ENCODE measurements at places on chromosomes 13 and 19. TPM values are rescaled to one million over a fixed set of nuclear protein-coding genes. Genes with fewer than 3 reads are reported as not detected.

GRCh38 chr19:58479736-58480480, 3.8 kb downstream of the ZNF446 start:
- no peak for DNase-seq

DNA sequence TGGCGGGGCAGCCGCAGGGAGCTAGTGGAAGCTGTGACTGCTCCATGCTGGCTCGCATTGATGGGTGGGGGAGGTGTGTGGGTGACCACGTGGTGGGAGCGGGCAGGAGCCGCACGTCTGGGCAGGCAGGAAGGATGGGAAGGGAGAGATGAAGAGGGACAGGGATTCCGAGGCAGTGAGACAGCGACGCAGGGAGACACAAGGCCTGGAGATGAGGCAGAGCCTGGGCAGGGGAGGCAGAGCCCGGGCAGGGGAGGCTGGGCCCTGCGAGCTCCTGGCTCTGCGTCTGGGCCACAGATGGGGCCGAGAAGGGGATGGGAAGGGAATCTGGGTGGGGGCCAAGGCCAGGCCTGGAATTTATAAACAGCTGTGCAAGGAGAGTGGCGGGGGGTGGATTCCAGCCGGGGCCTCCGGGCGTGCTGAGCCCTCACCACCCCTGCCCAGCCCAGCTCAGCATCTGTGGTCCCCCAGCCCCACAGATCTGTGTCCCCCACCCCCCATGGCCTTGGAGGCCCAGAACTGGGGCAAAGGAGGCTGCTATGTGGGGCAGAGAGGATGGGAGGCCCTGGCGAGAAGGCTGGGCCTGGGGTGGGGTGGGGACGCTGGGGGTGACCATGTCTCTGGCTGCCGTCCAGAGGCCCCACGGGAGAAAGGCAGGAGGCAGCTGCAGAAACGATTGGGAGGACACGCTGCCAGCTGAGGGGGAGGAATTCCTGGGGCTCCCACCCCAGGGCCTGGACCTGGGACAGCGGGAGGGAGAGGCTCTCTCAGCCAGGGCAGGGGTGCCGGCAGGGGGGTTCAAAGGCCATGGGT, 6.0 kb downstream of the EHD2 start:
- DNase-seq, result peak; percentile 99

Gene DIAPH3
- total RNA-seq, result 20.9 TPM

Gene KLHL1
- not detected for total RNA-seq

DNA sequence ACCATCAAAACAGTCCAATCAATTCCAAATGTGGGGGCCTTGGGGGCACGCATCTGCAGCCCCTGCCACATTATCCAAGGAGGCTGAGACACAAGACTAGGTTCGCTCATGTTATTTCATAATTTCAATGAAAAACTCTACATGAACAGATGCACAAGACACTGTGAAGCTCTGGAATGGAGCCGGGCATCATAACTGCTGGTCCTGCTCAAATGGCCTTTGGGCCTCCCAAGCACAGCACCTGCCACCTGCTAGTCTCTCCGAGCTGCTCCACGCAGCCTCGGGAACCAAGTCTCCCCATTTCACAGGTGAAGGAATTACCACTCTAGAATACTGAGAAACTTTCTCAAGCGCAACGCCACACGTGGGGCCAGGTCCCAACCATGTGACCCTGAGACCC, 16.9 kb downstream of the CARS2 start:
- DNase-seq, result no peak

Gene SLAIN1
- total RNA-seq, result not detected

Gene SPACA4
- total RNA-seq, result not detected

DNA sequence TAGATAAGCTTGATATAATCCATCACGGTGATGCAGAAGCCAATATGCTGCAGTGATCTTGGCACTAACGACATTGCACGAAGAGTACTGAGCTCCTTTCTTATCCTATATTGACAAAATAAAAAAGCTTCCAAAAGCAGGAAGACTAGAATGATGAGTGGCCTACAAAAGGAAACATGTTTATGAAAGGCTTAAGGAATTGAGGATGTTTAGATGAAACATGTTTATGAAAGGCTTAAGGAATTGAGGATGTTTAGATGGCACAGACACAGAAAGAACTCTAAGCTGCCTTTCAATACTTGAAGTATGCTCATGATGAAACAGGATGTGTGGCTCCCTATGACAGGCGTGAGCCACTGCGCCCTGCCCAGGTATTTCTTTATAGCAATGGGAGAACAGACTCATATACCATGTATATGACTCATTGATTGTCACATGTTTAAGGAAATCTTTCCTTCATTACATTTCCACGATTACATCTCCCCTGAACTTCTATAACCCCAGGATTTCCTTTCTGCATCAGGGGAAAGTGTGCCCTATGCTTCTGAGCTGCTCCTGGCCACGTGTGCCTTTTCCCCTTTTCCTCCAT, 690.8 kb upstream of the ARGLU1 start:
- DNase-seq, result peak; percentile 96

GRCh38 chr13:78910147-78910546, 251.2 kb upstream of the OBI1 start:
- DNase-seq, result no peak

Gene SIRT6
- total RNA-seq, result 10.4 TPM

- DNase-seq, result no peak
Observed at GRCh38 chr19:12623361-12624031, 12.8 kb downstream of the ZNF791 start.

GRCh38 chr19:35206379-35206778, 22.2 kb downstream of the FAM187B start:
- DNase-seq, result no peak

Gene FGF14
- under 0.01 TPM for total RNA-seq

Gene ATCAY
- total RNA-seq, result 0.43 TPM

Gene SEMA6B
- total RNA-seq, result under 0.01 TPM

DNA sequence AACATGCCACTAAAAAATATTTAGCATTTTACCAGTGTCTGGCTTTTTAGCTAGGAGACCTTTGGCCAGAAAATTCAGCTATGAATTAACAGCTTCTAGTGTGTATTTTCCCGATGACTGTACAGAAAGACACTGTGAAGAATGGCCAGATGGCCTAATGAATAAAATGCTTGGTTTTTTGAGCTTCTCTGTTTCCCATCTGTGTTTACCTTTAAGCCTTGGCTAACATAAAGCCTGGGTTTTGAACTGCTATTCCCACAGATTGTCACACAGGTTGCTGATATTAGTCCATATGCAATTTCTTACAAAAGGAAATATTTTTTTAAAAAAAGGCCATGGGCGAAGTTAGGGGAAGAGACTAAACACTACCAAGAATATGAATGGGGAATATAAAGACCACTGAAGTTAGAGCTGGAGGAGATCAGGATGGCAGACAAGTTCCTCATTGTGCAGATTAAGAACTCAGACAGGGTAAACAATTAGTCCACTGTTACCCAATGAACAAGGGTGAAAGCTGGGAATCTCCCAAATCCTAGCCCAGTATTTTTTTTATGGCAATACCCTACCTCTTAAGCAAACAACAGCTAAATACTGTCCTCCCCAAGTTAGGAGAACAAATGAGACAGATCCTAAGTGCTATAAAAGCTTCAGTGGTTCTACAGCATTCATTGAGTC, 95.1 kb downstream of the DCT start:
- no peak for DNase-seq

Gene TNFRSF19
- total RNA-seq, result 95.7 TPM

DNA sequence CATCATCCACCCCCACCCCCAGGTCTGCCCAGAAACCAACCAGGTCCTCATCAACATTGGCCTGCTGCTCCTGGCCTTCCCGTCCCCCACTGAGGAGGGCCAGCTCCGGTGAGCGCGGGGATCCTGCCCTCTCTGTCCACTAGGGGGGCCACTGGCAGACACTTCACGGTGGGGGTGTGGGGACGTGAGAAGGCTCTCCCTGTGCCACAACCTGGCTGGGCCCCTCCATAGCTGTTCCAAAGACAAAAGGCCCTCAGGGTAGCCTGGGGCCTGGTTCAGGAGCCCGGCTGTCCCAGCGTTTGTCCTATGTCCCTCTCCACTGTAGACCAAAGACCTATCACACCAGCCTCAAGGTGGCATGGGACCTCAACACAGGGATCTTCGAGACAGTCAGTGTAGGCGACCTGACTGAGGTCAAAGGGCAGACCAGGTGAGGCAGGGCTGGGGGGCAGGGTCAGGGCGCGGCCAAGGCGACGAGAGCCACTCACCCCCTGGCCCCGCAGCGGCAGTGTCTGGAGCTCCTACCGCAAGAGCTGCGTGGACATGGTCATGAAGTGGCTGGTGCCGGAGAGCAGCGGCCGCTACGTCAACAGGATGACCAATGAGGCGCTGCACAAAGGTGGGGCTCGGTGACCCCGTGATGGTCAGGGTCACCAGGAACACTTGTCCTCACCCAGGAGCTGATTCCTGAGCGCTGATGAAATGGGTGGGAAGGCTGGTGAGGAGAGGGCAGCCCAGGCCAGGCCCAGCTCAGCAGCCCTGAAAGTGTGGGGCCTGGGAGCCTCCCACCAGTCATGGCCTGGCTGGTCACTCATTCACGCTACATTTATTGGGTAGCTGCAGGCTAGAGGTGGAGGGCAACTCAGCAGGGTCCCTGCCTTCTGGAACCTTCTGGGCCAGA, 7.9 kb downstream of the DCAF15 start:
- DNase-seq, result no peak

GRCh38 chr19:7636691-7637373, at the start of gene STXBP2:
Gene STXBP2 (plus strand): TSS chr19:7637110. CDS start chr19:7637150, 40 bp downstream.
- peak; percentile 48 for DNase-seq

Gene RNF225
- total RNA-seq, result under 0.01 TPM
